ENCODE measurements at places on chromosomes 13 and 19.

GRCh38 chr19:5157186-5157585 is 183.4 kb downstream of the PTPRS start:
- DNase-seq, result no peak

- no peak for DNase-seq
These were observed 32.6 kb downstream of the SLC7A1 start for GRCh38 chr13:29562786-29563438.

GRCh38 chr19:49189259-49189658 is 31.7 kb downstream of the TRPM4 start:
- no peak for DNase-seq

DNA sequence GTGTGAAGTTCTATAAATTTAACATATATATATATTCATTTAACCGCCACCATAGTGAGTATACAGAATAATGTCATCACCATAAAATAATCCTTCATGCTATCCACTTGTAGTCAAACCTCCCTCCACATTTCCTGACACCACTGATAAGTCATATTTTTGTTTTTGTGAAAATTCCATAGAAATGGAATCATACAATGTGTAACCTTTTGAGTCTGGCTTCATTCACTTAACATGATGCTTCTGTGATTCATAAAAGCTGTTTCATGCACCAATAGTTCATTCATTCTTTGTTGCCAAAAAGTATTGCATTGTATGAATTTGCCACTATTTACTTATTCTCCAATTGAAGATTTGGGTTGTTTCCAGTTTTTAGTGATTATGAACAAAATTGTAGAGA is 497.5 kb upstream of the PCDH20 start:
- DNase-seq, result no peak

- no peak for DNase-seq
These were observed 10.6 kb downstream of the ONECUT3 start for GRCh38 chr19:1763648-1764639.

Data from foreskin fibroblast (primary cell).